COR-L47 (cell line): ENCODE measurements at places on chromosomes 3 and 15.

- DNase-seq = no peak
These were observed 85.5 kb downstream of the WNT7A start for GRCh38 chr3:13794322-13794721.

DNA sequence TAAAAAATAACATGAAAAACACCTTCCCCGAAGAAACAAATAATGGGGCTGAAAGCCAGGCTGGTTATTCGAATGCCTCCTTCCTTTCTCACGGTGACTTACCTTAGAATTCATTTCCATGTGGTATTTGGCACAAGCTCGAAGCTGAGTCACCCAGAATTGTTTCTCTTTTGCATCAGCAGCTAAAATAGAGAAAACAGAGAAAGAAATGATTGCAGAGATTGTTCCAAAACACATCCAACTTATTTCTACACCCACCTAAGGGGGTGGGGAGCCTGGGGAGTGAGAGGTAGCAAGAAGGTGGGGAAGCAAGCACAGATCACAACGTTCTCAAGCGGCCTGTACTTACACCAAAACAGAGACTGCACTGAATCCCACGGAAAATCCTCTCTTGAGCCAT is 104.7 kb downstream of the OSBPL10 start:
- DNase-seq = no peak

DNA sequence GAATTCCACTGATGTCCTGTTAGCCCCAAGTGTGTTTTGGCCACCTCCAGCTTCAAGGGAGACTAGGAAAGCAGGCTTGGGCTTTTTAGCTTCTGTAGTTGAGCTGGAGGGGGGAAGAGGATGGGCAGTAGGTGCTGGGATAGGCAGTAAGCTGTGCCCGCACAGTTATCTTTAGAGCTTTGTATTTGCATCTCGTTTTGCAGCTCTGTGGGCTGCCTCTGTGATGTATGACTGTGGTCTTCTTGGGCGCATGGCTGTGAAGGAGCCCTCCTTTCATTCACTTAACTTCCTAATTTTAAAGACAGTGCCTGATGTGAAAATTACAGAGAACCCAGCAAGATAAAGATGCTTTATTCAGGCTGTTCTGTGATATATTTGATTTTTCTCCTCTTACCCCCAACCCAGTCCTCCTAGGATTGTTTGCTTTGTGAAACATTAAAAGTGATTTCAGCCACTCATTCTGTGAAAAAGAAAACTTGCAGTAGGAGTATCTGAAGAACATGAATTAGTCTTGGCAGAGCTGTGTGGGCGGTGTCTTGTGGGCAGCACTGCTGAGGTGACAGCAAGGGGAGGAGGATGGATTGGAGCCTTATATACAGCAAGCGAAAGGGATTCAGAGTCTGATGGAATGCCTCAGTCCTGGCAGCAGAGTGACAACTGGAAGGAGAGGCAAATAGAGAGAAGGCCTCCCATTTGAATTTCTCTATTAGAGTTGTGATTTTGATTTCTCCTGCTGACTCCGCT is 74.3 kb downstream of the LARS2 start:
- DNase-seq = no peak

- DNase-seq = no peak
These were observed 10.5 kb upstream of the PRKCD start for GRCh38 chr3:53150247-53151085.

- DNase-seq = no peak
These were observed 214.6 kb downstream of the SLCO3A1 start for GRCh38 chr15:92068121-92068520.

GRCh38 chr3:20185331-20185678 is 701 bp downstream of the SGO1 start:
- no peak for DNase-seq

DNA sequence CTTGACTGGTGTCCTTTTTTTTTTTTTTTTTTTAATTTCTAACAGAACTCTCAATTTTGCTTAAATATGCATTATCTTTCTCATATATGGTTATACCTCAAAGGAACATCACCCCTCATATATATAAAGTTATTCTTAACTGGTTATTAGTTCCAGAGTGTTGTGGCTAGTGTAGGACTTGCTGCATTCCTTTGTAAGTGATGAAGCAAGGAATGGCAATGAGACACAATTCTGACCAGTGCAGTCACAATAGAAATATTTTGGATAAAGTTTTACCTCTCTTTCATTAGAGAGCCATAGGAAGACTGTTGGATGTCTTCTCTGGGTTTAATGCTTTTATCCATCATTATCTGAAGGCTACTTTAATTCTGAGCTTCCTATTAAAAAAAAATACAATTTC is 75.5 kb upstream of the CBLB start:
- DNase-seq = no peak

DNA sequence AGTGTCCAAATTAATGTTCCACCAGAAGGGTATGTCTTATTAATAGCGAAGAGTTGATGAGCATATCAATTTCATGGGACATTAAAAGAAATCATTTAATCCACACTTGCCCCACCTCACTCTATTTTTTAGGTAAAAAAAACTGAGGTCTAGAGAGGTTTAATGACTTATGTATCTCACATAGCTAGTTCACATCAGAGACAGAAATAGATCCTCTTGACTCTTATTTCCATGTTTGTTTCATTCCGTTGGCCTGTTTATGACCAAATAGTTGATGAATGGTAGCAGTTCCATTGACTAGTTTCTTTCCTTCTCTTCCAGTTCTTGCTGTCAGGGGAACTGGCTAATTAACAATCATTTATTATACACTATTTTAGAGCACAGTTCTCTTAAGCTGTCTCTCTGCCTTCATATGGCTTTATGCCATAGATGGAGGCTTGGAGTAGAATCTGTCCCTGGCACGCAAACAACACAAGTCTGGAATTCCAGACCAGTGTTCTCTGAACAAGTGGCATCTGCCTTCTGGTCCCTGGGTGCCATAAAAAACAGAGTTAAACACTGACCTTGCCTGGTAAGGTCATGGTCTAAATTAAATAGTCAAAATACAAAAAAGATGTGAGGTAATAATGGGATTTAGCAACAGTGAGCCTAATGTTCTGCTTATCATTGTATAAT is 220.0 kb upstream of the CGNL1 start:
- no peak for DNase-seq

DNA sequence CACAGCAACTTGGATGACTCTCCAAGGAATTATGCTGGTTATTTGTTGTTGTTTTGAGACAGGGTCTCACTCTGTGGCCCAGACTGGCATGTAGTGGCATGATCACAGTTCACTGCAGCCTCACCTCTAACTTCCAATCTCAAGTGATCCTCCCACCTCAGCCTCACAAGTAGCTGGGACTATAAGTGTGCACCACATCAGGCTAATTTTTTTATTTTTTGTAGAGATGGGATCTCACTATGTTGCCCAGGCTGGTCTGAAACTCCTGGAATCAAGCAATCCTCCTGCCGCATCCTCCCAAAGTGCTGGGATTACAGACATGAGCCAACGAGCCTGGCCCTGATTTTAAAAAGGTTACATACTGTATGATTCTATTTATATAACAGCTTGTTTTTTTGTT is 63.0 kb downstream of the RBPMS2 start:
- no peak for DNase-seq

DNA sequence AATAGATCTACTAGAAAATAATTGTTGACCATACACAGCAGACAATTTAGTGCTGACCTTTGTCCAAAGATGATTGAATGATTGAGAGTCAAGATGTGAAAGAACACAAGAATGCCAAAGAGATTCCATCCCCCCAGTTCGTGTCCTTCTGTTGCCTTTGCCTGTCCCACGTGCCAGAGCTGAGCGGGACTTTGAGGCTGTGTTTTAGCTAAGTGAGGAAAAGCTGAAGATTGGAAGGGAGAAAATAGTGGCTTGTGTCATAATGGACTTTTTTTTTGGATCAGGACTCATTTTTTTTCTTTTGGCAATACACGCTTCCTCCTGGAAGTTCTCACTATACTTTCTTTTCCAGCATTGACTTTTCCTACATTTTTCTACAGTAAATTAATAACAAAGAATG is 206.6 kb upstream of the MDFIC2 start:
- no peak for DNase-seq

DNA sequence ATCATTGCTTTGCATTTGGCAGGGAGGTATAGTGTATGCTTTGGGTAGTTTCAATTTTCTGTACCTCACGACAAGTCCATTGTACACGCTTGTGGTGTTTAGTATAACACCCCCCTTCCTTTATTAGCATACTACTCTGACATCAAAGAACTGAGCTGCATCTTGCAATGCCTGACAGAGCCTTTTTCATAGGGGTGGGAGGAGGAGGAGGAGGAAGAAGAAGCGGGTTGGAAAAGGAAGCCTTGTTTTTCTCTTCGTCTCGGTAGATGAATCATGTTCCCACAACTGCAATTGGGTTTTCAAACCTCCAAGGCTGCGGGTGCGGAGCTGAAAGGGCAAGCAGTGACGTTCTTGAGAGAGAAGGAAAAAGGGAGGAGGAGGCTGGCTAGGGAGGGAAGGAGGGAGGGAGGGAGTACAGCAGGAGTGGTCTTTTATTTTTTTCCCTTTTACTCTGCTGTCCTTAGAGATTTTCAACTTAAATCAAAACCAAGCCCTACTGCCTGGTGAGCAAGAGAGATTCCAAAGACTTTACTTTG is 175.7 kb downstream of the KLHL25 start:
- no peak for DNase-seq

DNA sequence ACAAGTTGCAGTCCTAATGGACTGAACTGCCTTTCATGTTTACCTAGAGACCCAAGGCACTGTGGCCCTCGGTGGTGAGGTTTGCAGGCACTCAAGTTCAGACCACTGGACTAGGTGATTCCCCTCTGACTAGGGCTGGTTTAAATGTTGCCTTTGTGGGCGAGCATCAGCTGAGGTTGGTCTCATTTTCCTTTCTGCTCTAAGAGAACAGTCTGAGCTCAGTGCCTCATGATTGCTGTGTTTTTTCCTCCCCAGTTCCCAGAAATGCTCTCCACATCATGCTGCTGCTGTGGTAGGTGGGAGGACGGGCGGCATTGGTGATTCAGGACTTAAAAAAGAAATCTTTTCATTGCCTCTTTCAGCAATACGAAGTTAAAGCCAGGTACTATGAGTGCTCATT is 237.2 kb downstream of the MBNL1 start:
- no peak for DNase-seq

GRCh38 chr3:61796088-61796680 is 234.8 kb downstream of the PTPRG start:
- DNase-seq = no peak

DNA sequence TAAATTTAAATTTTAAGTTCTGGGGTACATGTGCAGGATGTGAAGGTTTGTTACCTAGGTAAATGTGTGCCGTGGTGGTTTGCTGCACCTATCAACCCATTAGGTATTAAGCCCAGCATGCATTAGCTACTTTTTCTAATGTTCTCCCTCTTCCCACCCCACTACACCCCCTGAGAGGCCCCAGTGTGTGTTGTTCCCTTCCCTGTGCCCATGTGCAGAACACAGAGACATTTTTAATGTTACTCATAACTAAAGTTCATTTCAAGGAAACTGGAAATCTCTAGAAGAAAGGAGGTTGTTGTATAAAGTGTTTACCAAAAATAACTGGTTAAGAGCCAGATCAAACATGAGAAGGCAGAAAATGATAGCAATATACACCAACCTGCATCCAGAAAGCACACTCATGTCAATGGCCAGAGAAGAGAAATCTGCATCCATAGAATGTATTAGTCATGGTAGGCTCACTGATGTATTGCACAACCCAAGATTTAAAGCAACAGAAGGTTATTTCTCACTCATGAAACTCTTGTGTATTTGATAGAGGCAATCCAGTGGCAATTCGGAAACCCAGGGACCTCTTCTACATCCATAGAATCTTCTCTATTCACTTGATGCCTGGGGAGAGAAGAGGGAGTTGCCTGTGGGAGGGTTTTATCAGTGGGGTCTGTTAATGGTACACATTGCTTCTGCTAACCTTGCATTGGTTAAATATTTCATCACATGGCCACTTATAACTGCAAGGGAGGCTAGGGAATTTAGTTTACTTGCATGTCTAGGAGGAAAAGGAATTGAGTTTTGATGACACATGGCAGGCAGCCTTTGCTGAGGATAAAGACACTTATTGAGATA is 321.9 kb upstream of the RASGRP1 start:
- no peak for DNase-seq

- DNase-seq = no peak
These were observed 64.9 kb downstream of the CHCHD6 start for GRCh38 chr3:126768903-126769302.

DNA sequence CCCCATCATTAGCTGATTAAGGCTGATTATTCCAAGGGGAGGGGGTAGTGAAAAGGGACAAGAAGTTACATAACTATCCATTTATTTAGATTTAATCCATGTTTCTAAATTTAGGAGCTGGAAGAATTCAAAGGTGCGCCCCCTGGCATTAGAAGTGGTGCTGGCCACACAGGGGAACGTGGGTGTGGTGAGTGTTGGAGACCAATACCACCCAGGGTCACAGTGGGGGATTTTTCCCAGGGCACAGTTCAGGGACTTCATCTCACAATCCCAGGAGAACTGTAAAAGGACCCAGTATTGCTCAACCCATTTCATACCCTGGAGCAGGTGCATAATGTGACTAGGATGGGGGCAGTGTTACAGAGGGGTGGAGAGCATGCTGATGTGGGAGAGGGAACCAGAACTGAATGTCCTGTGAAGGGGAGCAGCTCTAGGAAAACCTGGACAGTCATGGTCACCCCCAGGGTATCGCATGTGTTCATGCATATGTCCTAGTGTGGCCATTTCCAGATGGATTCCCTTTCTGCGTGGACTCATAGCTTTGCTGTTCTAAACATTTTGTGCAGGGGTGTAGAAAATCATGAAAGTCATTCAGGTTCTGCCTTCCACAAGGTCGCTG is 110.3 kb downstream of the LSM3 start:
- DNase-seq = no peak

- no peak for DNase-seq
These were observed 169.9 kb downstream of the XXYLT1 start for GRCh38 chr3:195101001-195101583.

GRCh38 chr3:126345641-126346460 is 11.4 kb downstream of the KLF15 start:
- no peak for DNase-seq

DNA sequence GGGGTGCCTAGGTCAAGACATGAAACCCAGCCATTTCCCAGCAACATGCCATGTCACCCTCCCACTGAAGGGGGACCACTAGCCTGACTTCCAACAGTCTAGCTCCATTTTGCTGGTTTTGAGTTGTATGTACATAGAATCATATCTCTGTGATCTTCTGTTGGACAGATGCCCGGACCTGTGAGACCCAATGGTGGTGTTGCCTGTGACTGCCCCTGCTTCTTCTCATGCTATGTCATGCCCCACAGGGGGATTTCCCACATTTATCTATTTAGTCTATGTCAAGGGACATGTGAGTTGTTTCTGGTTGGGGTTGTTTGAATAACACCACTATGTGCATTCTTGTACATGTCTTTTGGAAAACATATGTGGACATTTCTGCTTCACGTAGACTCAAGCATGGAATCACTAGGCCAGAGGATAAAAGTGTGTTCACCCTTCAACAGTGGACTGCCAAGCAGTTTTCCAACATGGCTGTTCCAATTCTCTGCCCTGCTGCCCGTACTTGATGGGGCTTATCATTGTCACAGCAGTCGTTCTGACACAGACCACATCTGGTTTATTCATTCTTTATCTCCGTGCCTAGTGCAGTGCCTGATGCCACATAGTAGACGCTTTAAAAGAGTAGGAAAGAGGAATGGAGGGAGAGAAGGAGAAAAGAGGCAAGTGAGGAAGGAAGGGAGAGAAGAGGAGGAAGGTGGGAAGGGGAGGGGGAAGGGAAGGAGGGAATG is 114.4 kb downstream of the TPRA1 start:
- no peak for DNase-seq
